GM12865 (cell line): ENCODE measurements at places on chromosomes 6 and 20.

DNA sequence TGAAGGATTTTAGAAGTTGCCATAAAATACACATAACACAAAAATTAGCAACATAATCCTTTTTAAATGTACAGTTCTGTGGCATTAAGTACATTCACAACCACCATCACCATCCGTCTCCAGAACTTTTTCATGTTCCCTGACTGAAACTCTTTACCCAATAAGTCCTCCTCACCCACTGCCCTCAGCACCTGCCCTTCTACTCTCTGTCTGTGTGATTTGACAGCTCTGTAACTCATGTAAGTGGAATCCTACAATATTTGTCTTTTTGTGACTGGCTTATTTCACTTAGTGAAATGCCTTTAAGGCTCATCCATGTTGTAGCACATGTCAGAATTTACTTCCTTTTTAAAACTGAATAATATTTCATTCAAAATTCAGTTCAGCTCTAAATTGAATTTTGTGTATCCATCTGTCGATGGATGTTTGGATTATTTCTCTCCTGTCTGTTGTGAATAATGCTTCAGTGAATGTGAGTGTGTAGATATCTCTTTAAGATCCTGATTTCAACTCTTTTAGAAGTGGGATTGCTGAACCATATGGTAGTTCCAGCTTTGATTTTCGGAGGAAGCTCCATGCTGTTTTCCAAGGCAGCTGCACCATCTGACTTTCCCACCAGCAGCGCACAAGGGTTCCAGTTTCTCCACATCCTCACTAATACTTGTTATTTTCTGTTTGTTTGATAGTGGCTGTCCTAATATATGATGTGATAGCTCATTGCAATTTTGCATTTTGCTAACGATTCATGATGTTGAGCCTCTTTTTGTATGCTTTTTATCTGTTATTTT, 4.2 kb downstream of the ENTPD6 start:
- DNase-seq, result no peak

GRCh38 chr6:25343984-25344383, 64.8 kb downstream of the CARMIL1 start:
- DNase-seq, result no peak

DNA sequence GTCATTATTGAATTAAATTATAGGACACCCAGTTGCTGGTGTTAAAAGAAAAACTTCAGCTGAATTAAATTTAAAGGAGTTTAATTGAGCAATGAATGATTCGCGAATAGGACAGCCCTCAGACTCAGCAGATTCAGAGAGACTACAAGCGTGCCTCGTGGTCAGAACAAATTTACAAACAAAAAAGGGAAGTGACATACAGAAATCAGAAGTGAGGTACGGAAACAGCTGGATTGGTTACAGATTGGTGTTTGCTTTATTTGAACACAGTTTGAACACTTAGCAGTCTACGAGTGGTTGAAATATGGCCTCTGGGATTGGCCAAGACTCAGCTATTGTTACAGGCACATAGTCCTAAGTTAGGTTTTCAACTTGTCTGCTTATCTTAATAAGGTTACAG, 25.8 kb upstream of the TNFRSF21 start:
- peak; percentile 38 for DNase-seq

DNA sequence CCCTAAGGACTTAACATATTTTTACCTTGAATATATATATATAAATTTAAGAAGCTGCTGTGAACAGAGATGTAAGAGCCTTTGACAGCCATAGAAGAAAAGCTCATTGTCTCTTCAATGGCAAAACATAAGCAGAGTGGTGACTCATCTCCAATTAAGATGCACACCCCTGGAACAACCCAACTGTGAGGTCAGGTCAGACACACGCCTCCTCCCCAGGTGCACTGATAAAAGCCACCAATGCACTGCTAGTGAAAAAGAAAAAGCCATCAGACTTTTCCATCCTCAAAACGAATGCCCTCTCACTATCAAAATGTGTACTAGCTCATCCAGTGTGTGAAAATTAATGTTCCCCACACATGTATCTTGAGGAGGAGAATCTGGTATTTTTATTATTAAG, 100.1 kb downstream of the SMLR1 start:
- DNase-seq, result no peak

DNA sequence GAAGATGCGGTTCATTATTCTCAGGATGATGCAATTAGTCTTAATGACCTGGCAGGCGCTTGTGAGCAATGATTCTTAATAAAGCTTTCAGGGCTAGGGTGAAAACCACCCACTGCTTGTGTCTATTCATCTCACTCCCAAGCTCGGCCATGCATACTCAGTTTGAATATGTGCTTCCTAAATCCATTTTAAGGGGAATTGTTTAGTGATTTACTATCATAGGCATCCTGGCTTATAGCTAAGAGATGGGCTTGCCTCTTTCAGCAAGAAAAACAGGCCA, 141.1 kb upstream of the SLC24A3 start:
- peak; percentile 78 for DNase-seq

DNA sequence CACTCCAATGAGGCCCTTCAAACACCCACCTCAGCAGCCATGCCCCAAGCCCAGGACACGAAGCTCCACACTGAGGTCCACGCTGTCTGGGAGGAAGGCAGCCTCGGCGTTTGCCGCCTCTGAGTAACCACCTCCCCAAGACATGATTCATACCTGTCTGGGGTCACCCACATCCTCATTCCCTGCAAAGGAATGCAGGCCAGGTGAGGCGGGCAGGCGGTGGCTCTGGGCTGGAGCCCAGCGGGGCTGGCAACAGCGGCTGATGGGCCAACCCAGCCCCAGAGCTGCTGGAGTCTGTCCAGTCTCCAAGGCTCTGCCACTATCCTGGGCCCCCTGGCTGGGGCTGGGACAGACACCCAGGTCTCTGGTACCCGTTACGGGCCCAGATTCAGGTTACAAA, 14.8 kb downstream of the PMEPA1 start:
- DNase-seq, result no peak

DNA sequence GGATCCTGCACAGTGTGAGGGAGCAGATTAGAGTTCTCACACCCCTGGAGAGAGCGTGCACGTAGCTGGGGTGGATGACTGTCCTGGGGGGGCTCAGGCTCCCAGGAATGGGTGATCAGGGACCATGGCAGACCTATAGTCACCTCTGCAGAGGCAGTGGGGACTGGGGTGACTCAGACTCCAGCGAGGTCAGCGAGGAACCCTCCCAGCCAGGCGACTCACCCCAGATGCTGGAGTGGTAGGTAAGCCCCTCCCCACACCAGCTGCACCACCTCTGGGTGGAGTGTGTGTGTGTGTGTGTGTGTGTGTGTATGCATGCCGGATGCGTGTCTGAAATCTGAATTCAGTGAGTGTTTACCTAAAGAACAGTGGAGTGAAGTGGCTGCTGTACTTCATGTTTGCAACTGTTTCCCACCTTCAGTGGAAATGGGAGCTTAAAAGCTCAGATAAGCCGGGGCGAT, 17.4 kb upstream of the GTSF1L start:
- no peak for DNase-seq

DNA sequence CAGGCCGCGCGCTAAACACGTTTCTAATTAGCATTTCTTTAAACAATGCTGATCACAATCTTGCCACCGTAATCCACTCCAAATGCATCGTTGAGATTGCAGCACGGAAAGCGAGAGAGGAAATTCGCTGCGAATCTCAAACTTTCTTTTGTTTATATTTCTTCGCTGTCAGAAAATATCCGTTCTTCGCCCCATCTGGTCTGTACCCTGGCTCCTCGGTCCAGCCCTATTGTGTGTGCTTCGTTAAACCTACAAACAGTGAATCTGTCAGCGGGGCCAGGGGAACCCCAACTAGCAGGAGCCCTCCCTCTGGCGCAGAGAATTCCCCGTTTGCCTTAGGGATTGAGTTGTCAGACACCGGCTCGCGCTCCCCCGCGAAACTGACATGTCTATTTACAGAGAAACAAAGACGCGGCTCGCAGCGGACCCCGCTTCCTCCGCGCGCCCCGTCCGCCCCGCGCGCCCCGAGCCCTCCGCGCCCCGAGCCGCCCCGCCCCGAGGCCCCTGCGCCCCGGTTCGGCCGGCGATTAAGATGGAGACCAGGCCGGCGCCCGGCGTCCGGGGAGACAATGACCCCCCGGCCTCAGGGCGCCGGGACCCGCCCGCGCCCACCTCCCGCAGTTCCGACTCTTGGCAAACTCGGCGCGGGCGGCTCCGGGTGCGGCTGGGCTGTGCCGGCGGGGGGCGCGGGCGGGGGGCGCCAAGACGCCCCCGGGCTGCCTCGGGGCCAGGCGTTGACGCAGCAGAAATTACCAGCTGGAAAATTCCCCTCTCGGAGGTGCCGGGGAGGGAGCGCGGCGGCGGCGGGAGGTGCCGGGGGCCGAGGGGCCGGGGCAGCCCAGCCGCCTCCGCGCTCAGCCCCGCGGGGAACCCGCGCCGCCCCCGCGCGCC, 874 bp downstream of the ZBTB46 start:
- DNase-seq, result no peak
